Immature natural killer cell (primary cell): ENCODE measurements at places on chromosomes 16 and 17. TPM values are rescaled to one million over a fixed set of nuclear protein-coding genes. Genes with fewer than 3 reads are reported as not detected.

CCDC154 gene
- not detected for polyA plus RNA-seq

HOXB8 gene
- not detected for polyA plus RNA-seq

PMP22 gene
- 0.38 TPM for polyA plus RNA-seq

DNAI2 gene
- polyA plus RNA-seq = not detected

LRRC37A2 gene
- 3.4 TPM for polyA plus RNA-seq

- H3K27ac ChIP-seq = peak overlapping the region; percentile 64
- no peaks in the 10 kb centered on the region for H3K27me3 ChIP-seq
- peaks cover 65% of the 10 kb centered on the region for H3K4me1 ChIP-seq
- no peaks in the 10 kb centered on the region for H3K36me3 ChIP-seq
- no peak overlapping the region for H3K4me3 ChIP-seq
- no peak for DNase-seq
Measured at GRCh38 chr17:17088086-17088485, 45.8 kb downstream of the MPRIP start.

DNA sequence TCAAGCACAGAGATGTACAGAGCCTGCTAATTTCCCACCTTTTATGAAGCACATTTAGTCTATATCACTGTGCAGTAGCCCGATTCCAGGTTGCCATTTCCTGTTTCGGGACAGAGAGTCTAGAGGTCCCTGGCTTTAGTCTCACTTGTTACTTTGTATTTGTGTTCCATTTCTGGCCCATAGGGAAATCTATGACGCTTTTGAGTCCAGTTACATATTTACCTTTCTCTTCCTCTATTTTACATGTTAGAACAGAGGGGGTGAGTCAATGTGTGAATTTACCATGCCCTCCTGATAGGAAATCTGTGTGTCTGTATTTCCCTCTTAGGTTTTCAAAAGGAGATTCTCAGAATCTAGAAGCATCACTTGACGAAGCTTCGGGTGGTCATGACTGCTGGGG, 227.1 kb upstream of the ZFHX3 start:
- no peak overlapping the region for H3K4me3 ChIP-seq
- no peak overlapping the region for H3K27ac ChIP-seq
- no peak for DNase-seq
- no peaks in the 10 kb centered on the region for H3K27me3 ChIP-seq
- no peaks in the 10 kb centered on the region for H3K36me3 ChIP-seq

GRCh38 chr17:37432671-37433070, 26.0 kb downstream of the TADA2A start:
- H3K4me3 ChIP-seq = no peak overlapping the region
- H3K27me3 ChIP-seq = no peaks in the 10 kb centered on the region
- no peak overlapping the region for H3K27ac ChIP-seq
- DNase-seq = no peak

- H3K4me1 ChIP-seq = no peaks in the 10 kb centered on the region
- H3K36me3 ChIP-seq = peaks cover 48% of the 10 kb centered on the region
- no peak for DNase-seq
- H3K27me3 ChIP-seq = peaks cover 4% of the 10 kb centered on the region
- no peak overlapping the region for H3K4me3 ChIP-seq
- no peak overlapping the region for H3K27ac ChIP-seq
Measured at GRCh38 chr16:24178496-24178895, 77.6 kb upstream of the CACNG3 start.

- peaks cover 7% of the 10 kb centered on the region for H3K27me3 ChIP-seq
- peak; percentile 63 for DNase-seq
- peak overlapping the region; percentile 51 for H3K27ac ChIP-seq
- peak overlapping the region; percentile 21 for H3K4me3 ChIP-seq
Measured at GRCh38 chr17:81291662-81292061, 3.4 kb downstream of the SLC38A10 start.

- H3K27ac ChIP-seq = peak overlapping the region; percentile 91
- DNase-seq = no peak
- peaks cover 11% of the 10 kb centered on the region for H3K27me3 ChIP-seq
- peak overlapping the region; percentile 70 for H3K4me3 ChIP-seq
Measured at GRCh38 chr17:77459018-77459755, 318.4 kb downstream of the SEC14L1 start.

- no peak overlapping the region for H3K4me3 ChIP-seq
- no peaks in the 10 kb centered on the region for H3K4me1 ChIP-seq
- no peak overlapping the region for H3K27ac ChIP-seq
- DNase-seq = no peak
Measured at GRCh38 chr16:66660422-66661209, 35.9 kb downstream of the CMTM4 start.

GRCh38 chr17:67413388-67413787, 36.3 kb downstream of the PITPNC1 start:
- peaks cover 3% of the 10 kb centered on the region for H3K27me3 ChIP-seq
- H3K4me1 ChIP-seq = peaks cover 78% of the 10 kb centered on the region
- H3K4me3 ChIP-seq = no peak overlapping the region
- peaks cover 4% of the 10 kb centered on the region for H3K36me3 ChIP-seq

- H3K4me1 ChIP-seq = no peaks in the 10 kb centered on the region
- DNase-seq = no peak
- H3K36me3 ChIP-seq = no peaks in the 10 kb centered on the region
- H3K27me3 ChIP-seq = no peaks in the 10 kb centered on the region
- H3K4me3 ChIP-seq = no peak overlapping the region
Measured at GRCh38 chr16:1048442-1049112, 24.0 kb upstream of the SSTR5 start.

DNA sequence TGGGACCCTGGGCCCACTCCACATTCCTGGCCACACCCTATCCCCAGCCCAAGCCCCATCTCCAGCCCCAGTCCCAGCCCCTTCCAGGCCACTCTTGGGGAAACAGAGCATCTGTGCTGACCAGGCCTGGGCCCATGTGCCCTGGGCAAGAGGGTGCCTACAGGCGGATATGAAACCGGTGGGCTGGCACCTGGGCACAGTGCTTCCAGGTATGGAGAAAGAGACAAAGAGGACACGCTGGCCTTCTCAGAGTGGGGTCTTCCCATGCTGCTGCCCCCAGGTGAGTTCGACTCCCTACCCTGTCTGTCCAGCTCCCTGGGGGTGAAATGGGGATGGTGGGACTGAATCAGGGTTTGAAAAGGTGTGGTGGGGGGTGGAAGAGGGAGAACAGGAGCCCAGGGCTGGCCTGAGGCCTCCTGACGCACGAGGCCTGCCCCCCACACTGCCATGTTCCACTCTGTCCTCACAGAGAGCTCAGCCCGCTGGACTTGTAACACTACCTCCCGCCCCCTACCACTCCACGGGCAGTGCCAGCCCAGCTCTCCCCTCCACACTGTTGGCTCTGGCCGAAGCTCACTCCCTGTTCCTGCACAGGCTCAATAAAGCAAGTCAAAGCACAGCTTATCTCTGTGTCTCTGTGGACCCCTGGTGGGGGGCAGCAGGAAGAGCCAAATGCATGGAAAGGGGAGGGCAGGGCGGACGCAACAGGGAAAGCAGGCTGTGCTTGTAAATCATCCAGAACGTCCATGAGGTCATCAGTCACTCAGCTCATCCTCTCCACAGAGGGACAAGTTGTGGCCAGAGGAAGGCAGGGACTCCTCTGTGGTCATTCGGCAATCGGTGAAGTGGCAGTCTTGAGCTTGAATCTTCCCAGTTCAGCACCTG, 71.1 kb upstream of the TMEM97 start:
- no peak overlapping the region for H3K27ac ChIP-seq
- H3K4me1 ChIP-seq = peaks cover 13% of the 10 kb centered on the region
- no peak overlapping the region for H3K4me3 ChIP-seq
- DNase-seq = no peak

DNA sequence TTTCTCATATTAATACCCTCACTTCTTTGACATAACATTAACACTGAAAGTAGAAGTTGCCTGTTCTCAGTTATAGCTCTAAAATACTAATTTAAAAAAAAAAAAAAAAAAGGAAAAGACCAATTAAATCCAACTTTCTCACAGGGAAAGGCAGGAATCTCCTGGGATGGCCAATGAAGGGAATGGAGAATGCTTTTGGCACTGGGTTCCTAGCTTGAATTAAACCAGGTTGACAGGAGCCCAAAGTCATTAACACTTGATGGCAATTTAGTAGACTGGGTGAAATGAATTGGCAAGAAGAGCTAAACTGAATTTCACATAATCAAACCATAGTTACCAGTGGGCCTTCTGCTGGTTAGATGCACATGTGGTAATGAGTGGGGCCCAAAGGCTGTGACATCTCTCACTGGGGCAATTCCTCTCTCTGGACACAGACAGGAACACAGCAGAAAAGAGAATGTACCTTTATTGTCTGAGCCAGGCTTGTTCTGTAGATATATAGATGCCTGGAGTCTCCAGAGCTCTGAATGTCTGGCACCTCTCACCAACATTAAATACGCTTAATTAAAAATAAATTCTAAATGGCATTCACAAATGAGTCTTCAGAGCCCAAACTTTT, 37.6 kb downstream of the NXPH3 start:
- no peak for DNase-seq
- peaks cover 35% of the 10 kb centered on the region for H3K36me3 ChIP-seq
- peaks cover 9% of the 10 kb centered on the region for H3K4me1 ChIP-seq
- no peak overlapping the region for H3K27ac ChIP-seq
- H3K27me3 ChIP-seq = peaks cover 1% of the 10 kb centered on the region

GRCh38 chr16:22734368-22734767, 79.6 kb upstream of the HS3ST2 start:
- H3K27me3 ChIP-seq = peaks cover 7% of the 10 kb centered on the region
- H3K4me3 ChIP-seq = no peak overlapping the region
- no peak for DNase-seq
- H3K27ac ChIP-seq = no peak overlapping the region
- no peaks in the 10 kb centered on the region for H3K4me1 ChIP-seq
- no peaks in the 10 kb centered on the region for H3K36me3 ChIP-seq

- peaks cover 60% of the 10 kb centered on the region for H3K36me3 ChIP-seq
- H3K4me3 ChIP-seq = peak overlapping the region; percentile 81
- peak overlapping the region; percentile 95 for H3K27ac ChIP-seq
- DNase-seq = peak; percentile 89
- peaks cover 9% of the 10 kb centered on the region for H3K27me3 ChIP-seq
Measured at GRCh38 chr16:53457670-53458069, 23.4 kb downstream of the RBL2 start.

DNA sequence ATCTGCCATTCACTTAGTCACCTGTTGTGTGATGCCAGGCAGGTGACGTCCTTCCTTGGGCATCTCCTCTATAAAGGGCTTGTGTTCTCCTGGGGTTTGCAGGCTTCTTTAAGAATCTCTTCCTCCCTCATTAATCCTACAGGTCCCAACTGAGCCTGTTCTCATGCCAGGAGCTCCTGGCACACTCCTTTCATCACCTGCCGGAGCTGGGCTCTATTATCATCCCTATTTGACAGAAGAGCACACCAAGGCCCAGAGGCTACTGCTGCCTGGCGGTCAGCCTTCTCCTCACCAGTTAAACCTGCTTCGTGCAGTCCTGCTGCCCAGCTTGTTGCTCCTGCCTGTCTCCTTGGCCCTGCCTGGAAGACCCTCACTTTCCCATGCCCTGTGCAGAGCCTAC, 51.2 kb downstream of the RAI1 start:
- no peak overlapping the region for H3K4me3 ChIP-seq
- H3K27ac ChIP-seq = no peak overlapping the region
- DNase-seq = no peak
- H3K36me3 ChIP-seq = peaks cover 5% of the 10 kb centered on the region
- H3K27me3 ChIP-seq = no peaks in the 10 kb centered on the region

- H3K27ac ChIP-seq = no peak overlapping the region
- no peak overlapping the region for H3K4me3 ChIP-seq
- no peaks in the 10 kb centered on the region for H3K36me3 ChIP-seq
- no peak for DNase-seq
- H3K4me1 ChIP-seq = no peaks in the 10 kb centered on the region
Measured at GRCh38 chr17:1916963-1917715, 87.3 kb downstream of the RPA1 start.

GRCh38 chr17:51572115-51572514, 311.8 kb downstream of the UTP18 start:
- no peak for DNase-seq
- no peak overlapping the region for H3K4me3 ChIP-seq
- no peaks in the 10 kb centered on the region for H3K36me3 ChIP-seq
- H3K4me1 ChIP-seq = no peaks in the 10 kb centered on the region
